Ascending aorta (tissue), 2 donors: ENCODE measurements at places on chromosomes 4 and X.

DNA sequence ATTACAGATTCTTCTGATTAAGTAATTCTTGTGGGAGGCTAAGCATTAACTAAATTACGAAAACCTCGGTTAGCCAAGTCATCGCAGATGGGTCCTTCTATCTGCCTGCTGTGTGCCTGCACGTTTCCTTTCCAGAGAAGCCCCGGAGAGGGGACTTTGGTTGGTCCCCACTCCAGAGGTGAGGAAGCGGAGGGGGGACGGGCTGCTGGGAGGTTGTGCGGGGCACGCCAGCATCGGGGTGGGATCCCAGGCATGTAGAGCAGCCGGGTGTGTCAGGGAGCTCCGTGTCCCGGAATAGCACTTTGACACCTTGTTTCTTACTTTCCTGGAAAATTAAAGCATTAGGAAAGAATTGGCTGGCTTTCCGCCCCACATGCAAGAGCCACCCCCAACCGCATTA lies 26.6 kb downstream of the PIGG start:
- no peaks in the 10 kb centered on the region for H3K27me3 ChIP-seq
- H3K27ac ChIP-seq = no peak overlapping the region
- no peaks in the 10 kb centered on the region for H3K4me1 ChIP-seq
- peaks cover 97% of the 10 kb centered on the region for H3K36me3 ChIP-seq
- no peak overlapping the region for H3K4me3 ChIP-seq

DNA sequence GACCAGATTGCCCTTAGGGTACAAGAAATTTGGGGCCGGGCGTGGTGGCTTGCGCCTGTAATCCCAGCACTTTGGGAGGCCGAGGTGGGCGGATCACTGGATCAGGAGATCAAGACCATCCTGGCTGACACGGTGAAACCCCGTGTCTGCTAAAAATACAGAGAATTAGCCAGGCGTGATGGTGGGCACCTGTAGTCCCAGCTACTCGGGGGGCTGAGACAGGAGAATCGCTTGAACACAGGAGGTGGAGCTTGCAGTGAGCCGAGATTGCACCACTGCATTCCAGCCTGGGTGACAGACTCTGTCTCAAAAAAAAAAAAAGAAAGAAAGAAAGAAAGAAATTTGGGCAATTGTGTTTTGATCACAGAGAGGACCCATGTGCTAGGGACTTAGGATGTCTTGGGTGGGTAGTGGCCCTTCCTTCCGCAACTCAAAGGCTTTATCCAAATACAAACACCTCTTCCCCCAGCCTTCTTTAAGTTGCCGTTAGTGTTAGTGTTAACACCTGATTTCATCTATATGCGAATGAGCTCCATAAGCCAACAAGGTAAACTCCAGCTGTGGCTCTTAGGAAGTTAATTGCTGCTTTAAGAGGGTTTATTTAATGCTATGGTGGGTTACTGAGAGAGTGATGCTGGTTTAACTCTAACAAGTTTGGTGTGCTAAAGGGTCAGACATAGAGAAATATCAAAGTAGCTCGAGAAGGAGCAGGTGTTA lies 8.6 kb upstream of the CCDC110 start:
- no peak overlapping the region for H3K4me3 ChIP-seq
- peaks cover 11% of the 10 kb centered on the region for H3K4me1 ChIP-seq
- H3K27me3 ChIP-seq = no peaks in the 10 kb centered on the region
- peak overlapping the region; percentile 62 for H3K27ac ChIP-seq

- H3K27ac ChIP-seq = no peak overlapping the region
- H3K36me3 ChIP-seq = no peaks in the 10 kb centered on the region
- no peak for DNase-seq
- no peaks in the 10 kb centered on the region for H3K27me3 ChIP-seq
Measured at GRCh38 chrX:41259516-41259915, 74.4 kb upstream of the DDX3X start.

DNA sequence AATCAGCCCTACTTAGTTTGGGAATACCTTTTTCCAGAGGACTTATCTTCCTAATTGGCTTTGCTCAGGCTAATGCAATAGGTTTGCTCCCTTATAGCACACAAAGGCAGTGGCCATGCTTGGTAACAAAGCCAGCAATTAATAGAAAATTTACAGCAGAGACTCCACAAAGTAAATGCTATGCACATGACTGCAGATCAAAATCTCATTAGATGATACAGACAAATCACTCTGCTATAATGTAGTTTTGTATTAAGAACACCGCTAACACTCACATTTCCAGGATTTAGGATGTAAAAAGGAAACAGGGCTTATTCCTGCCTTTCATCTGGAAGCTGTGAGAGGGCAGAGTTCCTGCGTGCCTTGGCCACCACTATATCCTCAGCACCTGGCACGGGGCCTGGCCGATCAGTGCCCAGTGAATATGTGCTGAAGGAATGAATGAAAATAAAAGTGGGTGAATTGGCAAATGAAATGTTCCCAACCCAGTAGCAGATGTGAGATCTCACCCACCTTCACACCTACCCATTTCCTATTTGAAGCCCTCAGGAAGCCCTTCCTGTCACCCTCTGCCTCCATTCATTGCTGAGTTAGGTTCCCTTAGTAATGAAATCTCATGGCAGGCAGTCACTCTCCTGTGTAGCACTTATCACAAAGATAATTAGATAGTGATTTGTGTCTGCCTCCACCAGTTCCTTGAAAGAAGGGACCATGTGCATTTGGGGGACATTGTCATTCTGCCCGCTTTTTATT lies 5.1 kb downstream of the SEPTIN6 start:
- no peak overlapping the region for H3K4me3 ChIP-seq
- no peaks in the 10 kb centered on the region for H3K27me3 ChIP-seq
- no peak for DNase-seq
- H3K4me1 ChIP-seq = no peaks in the 10 kb centered on the region

DNA sequence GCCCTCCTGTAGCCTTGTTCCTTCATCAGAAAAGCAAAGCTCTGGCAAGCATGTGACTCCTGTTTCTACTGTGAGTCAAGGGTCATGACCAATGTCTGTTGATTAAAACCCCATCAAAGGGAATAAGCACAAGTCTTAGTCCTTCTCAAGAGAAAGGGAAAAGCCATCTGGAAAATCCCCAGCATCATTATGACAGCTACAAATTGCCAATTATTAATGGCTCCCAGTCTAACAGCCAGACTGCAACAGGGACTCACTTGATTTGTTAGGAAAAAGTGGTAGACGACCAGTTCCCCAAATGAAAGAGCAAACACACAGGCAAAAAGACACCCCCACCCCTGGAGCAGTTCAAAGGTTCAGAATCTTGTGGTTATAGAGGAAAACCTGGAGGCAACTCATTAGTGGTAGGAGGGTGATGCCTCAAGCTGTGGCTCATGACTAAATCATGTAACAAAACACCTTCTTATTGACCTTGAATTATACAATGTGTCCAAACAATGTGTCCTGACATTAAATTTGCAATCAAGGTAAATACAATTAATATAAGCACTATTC lies 315.7 kb downstream of the HNRNPD start:
- H3K4me1 ChIP-seq = no peaks in the 10 kb centered on the region
- no peaks in the 10 kb centered on the region for H3K27me3 ChIP-seq
- H3K27ac ChIP-seq = no peak overlapping the region
- no peak overlapping the region for H3K4me3 ChIP-seq

DNA sequence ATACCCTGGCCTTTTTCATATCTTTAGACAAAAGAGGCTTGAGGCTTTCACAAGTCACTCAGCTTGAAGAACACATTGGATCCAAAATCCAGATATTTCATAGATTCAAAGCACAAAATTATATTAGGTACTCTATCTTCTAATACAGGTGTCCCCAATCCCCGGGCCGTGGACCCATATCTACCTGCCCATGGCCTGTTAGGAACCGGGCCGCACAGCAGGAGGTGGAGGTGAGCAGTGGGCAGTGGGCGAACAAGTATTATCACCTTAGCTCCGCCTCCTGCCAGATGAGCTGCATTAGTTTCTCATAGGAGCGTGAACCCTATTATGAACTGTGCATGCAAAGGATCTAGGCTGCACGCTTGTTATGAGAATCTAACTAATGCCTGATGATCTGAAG lies 18.7 kb downstream of the YIPF7 start:
- H3K27me3 ChIP-seq = no peaks in the 10 kb centered on the region
- no peaks in the 10 kb centered on the region for H3K4me1 ChIP-seq
- H3K27ac ChIP-seq = no peak overlapping the region
- H3K4me3 ChIP-seq = no peak overlapping the region
- no peak for DNase-seq

- no peak for DNase-seq
- H3K4me3 ChIP-seq = no peak overlapping the region
- H3K4me1 ChIP-seq = no peaks in the 10 kb centered on the region
- H3K27ac ChIP-seq = no peak overlapping the region
- no peaks in the 10 kb centered on the region for H3K27me3 ChIP-seq
- H3K36me3 ChIP-seq = peaks cover 8% of the 10 kb centered on the region
Measured at GRCh38 chr4:6626066-6626465, 14.4 kb upstream of the MRFAP1 start.

- H3K4me3 ChIP-seq = no peak overlapping the region
- H3K27ac ChIP-seq = no peak overlapping the region
- H3K36me3 ChIP-seq = no peaks in the 10 kb centered on the region
- no peaks in the 10 kb centered on the region for H3K27me3 ChIP-seq
- no peak for DNase-seq
Measured at GRCh38 chr4:25011135-25011866, 19.4 kb downstream of the LGI2 start.

DNA sequence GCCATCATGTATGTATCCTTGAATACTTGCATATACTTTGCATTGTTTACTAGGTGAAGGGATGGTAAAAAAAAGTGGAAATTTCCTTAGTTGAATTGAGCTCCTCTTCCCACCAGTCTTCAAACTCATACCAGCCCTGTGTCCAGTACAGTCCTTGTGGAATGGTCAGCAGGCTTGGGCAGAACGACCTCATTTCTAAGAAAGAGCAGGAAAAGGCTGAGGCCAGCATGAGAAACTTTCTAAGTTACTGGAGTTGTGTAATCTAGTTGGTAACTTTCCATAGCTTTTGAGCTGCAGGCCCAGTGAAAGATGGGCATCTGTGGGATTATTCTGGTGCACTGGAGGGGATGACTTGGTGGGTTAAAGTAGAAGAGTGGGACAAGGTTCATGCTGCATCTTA lies 87.6 kb downstream of the DCUN1D4 start:
- H3K4me3 ChIP-seq = no peak overlapping the region
- H3K27me3 ChIP-seq = no peaks in the 10 kb centered on the region
- H3K4me1 ChIP-seq = peaks cover 2% of the 10 kb centered on the region
- no peak overlapping the region for H3K27ac ChIP-seq

DNA sequence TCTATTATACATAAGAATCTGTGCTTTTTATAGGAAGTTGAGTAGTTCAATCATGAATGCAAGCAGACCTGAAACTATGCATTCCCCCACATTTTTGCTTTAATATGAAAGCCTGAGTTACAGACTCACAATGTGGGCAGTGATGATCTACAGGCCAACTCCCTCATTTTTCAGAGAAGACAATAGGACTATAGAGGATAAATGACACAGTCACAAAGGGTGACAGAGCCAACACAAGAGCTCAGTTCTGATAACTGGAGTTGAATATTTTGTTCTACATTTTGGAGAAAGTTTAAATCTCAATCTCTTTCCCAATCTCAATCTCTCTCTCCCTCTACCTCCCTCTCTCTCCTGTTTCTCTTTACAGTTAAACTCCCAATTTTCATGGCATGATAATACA lies 27.0 kb downstream of the MBNL3 start:
- no peaks in the 10 kb centered on the region for H3K36me3 ChIP-seq
- no peak overlapping the region for H3K27ac ChIP-seq
- no peak overlapping the region for H3K4me3 ChIP-seq

DNA sequence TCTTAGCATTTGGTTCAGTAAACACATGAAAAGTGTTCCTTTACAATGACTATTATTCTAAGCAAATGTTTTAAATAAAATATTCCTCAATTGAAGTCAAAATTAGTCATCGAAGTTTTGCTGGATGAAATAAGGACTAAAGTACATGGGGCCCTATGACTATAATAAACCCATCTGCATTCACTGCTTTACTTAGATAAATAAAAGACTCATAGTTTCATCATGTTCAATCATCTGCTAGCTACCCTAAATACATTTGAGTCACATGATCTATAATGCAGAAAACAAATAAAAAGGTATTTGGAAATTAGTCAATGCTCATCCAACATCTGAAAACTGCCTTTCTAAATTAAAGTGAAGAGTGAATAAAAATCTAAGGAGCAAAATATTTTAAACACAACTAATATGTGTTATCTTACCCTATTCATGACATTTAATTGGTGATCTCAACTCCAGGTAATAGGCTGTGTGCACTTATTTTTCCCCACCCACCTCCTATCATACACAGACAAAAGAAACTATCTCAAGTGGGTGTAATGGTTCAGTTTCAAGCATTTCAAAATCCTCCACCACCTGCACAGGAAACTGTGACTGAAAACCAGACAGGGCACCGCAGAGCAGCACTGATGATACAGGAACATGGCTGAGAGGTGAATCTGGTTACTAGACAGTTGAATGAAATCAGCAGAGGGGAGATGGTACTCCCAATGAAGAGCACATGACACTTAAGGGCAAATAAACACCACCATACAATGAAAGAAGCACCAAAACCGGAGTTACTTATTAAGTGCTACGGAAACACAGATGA lies 78.6 kb downstream of the CAMK2D start:
- DNase-seq = no peak
- H3K4me3 ChIP-seq = no peak overlapping the region
- H3K27me3 ChIP-seq = no peaks in the 10 kb centered on the region
- peak overlapping the region; percentile 38 for H3K27ac ChIP-seq
- no peaks in the 10 kb centered on the region for H3K36me3 ChIP-seq

- no peaks in the 10 kb centered on the region for H3K36me3 ChIP-seq
- DNase-seq = peak; percentile 62
- peak overlapping the region; percentile 31 for H3K4me3 ChIP-seq
- no peaks in the 10 kb centered on the region for H3K27me3 ChIP-seq
- H3K27ac ChIP-seq = peak overlapping the region; percentile 49
Measured at GRCh38 chr4:2800691-2801596, 8.1 kb downstream of the SH3BP2 start.

DNA sequence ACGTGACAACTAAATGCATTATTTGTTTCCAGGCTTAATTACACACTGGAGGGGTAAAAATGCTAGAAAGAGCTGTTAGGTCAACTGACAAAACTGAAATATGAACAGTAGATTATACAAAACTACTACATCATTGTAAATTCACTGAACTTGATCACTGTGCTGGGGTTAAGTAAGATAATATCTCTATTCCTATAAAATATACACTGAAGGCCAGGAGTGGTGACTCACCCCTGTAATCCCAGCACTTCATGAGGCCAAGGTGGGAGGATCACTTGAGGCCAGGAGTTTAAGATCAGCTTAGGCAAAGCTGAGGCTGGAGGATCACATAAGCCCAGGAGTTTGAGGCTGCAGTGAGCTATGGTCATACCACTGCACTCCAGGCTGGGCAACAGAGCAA lies 31.8 kb upstream of the NKX6-1 start:
- no peak overlapping the region for H3K27ac ChIP-seq
- no peak overlapping the region for H3K4me3 ChIP-seq
- no peaks in the 10 kb centered on the region for H3K36me3 ChIP-seq
- no peaks in the 10 kb centered on the region for H3K4me1 ChIP-seq
- DNase-seq = no peak

GRCh38 chr4:147683188-147683591 lies 773 bp downstream of the PRMT9 start:
- H3K4me1 ChIP-seq = peaks cover 10% of the 10 kb centered on the region
- peak overlapping the region; percentile 94 for H3K4me3 ChIP-seq
- DNase-seq = no peak
- H3K36me3 ChIP-seq = peaks cover 9% of the 10 kb centered on the region
